Epithelial cell of proximal tubule (primary cell): ENCODE measurements at places on chromosomes 11 and 22. TPM values are rescaled to one million over a fixed set of nuclear protein-coding genes. Genes with fewer than 3 reads are reported as not detected.

DNA sequence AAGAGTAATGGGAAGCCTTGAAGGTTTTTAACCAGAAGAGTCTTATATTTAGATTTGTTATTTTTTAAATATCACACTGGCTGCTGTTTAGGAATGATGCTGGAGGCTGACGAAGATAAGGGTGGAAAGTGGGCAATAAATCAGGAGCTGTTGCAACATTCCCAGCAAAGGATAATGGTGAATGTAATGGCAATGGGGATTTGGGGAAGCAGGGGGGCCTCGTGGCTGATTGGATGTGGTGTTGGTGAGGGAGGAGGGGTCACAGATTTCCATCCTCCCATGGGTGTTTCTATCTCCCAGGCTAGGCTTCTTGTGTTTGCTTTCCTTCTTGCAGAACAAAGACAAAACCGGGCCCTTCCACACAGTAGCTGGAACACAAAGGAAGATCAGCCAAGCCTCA lies 80.8 kb downstream of the PIWIL4 start:
- no peak for DNase-seq

The CPT1B gene
- total RNA-seq = 1.2 and 4.0 TPM in 2 replicates

The TP53I11 gene
- 8.0 and 34.4 TPM in 2 replicates for total RNA-seq

GRCh38 chr11:78290293-78291176 lies 101.8 kb downstream of the USP35 start:
- peak; percentile 89 for DNase-seq

DNA sequence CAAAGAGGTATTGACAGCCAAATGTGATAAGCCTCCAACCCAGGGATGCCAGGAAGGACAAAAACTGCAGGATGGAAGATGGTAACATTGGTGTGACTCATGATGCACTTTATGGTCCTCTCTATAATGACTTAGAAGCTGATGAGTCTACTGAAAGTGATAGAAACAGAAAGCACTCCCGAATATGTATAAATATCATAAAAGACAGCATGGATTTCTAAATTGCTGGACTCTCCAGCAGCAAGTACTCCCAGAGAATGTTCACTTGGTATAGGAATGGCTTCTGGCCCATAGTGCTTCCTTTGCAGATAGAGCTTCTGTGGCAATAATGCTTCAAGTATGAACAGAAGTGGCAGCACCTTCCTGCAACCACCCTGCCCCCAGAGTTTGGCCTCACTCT lies at the start of gene OR52B2:
Gene OR52B2 (minus strand): TSS at position 101 of the 400 bp plus-strand sequence. CDS start 0 bp downstream, at position 101.
- no peak for DNase-seq

DNA sequence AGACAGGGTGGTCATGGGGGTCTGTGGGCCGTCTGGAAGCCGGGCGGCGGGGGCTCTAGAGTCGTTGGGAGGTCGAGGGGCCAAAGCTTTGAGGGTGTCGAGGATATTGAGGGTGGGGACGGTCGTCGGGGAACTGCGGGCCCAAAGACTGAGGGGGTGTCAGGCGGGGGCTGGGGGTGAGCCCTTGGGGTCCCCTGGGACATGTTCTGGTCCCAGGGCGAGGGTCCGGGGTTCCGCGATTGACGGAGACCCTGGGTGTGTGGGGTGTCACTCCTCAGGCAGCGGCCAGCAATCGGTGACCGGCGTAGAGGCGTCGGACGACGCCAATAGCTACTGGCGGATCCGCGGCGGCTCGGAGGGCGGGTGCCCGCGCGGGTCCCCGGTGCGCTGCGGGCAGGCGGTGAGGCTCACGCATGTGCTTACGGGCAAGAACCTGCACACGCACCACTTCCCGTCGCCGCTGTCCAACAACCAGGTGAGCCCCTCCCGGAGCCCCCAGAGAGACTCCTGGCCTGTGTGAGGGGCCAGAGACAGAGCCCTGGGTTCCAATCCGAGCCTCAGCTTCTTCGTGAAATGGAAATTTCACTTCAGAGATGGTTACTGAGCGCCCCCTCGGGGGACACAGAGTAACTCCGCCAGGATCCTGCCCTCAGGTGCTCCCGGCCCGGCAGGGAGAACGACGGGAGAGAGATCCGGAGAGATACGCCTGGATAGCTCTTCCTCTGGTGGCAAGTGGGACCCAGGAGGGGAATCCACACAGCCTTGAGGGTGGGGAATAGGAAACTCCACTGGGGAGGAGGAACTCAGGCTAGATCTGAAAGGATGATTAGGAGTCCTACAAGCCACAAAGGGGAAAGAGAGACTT lies 714 bp downstream of the SDF2L1 start:
- no peak for DNase-seq

The DUSP8 gene
- 9.7 and 13.1 TPM in 2 replicates for total RNA-seq

DNA sequence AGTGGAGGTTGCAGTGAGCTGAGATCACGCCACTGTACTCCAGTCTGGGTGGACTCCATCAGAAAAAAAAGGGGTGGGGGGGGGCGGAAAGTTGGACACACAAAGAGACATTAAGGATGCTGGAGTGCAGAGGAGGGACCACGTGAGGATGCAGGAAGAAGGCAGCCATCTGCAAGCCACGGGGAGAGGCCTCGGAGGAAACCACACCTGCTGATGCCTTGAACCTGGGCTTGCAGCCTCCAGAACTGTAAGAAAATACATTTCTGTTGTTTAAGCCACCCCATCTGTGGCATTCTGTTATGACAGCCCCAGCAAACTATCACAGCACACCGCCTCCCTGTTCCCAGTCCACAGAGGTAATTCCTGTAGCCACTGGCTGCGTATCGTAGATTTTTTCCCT lies 9.2 kb upstream of the STIP1 start:
- no peak for DNase-seq

GRCh38 chr11:80841675-80842074 lies 1400.8 kb upstream of the TENM4 start:
- DNase-seq = no peak

DNA sequence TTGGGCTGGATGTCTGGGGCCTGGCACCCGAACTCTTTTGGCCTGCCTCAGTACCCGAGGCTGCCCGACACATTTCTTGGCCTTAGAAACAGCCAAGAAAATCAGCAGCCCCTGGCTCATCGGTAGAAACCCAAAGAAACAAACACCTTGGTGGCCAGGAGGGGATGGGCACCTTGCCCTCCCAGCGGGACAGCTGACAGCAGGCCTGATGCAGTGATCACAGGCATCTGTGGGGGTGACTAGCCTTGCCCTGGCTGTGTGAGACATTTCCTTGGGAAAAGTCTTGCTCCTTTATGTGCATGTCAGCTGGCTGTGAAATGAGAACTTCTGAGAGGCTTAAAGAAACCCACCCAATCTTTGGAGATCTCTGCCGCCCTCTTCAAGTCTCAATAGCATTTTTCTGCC lies 60.9 kb downstream of the SMIM38 start:
- no peak for DNase-seq

The GAS2L1 gene
- total RNA-seq = 31.4 and 34.9 TPM in 2 replicates

- DNase-seq = no peak
Observed at GRCh38 chr11:64098318-64098831, 62.6 kb downstream of the FLRT1 start.

DNA sequence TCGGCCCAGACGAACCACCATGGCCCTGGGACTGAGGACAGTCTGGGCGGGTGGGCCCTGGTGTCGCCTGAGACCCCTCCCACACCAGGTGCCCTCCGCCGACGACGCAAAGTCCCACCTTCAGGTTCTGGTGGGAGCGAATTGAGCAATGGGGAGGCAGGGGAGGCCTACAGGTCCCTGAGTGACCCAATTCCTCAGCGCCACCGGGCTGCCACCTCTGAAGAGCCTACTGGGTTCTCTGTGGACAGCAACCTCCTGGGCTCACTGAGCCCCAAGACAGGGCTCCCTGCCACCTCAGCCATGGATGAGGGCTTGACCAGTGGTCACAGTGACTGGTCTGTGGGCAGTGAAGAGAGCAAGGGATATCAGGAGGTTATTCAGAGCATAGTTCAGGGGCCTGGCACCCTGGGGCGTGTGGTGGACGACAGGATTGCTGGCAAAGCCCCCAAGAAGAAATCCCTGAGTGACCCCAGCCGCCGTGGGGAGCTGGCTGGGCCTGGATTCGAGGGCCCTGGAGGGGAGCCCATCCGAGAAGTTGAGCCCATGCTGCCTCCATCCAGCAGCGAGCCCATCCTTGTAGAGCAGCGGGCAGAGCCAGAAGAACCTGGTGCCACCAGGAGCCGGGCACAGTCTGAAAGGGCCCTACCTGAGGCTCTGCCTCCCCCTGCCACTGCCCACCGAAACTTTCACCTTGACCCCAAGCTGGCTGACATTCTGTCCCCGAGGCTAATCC lies 2.8 kb downstream of the ARHGEF17 start:
- DNase-seq = no peak

DNA sequence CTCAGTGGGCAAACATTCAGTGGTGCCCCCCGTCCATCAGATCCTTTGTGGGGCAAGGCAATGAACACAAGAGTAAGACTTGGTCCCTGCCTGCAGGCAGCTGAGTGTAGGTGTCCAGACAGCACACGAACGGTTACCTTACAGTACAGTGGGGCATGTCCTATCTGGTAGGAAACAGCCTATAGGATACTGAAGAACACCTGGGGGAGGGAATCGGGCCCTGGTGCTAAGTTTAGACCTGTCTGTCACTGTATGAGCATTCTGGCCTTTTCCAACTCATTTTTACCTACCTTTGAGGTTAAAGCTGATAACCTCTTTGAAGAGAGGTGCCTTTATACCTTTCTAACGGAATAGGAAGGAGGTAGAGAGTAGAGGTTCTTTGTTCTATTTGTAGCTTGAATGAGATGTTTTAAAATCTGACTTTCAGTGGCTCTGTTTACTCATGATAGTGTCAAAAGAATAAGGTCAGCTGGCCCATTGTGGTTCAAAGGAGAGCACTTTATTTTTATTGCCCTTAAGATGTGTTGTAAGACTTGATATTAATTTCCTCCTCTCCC lies 8.9 kb downstream of the ZNRF3 start:
- DNase-seq = no peak

- DNase-seq = no peak
Observed at GRCh38 chr22:41263704-41264103, 22.3 kb downstream of the RANGAP1 start.

The ATXN10 gene
- total RNA-seq = 97.3 and 118 TPM in 2 replicates

The P2RX3 gene
- total RNA-seq = not detected in 2 replicates

The MYOD1 gene
- not detected in 2 replicates for total RNA-seq

DNA sequence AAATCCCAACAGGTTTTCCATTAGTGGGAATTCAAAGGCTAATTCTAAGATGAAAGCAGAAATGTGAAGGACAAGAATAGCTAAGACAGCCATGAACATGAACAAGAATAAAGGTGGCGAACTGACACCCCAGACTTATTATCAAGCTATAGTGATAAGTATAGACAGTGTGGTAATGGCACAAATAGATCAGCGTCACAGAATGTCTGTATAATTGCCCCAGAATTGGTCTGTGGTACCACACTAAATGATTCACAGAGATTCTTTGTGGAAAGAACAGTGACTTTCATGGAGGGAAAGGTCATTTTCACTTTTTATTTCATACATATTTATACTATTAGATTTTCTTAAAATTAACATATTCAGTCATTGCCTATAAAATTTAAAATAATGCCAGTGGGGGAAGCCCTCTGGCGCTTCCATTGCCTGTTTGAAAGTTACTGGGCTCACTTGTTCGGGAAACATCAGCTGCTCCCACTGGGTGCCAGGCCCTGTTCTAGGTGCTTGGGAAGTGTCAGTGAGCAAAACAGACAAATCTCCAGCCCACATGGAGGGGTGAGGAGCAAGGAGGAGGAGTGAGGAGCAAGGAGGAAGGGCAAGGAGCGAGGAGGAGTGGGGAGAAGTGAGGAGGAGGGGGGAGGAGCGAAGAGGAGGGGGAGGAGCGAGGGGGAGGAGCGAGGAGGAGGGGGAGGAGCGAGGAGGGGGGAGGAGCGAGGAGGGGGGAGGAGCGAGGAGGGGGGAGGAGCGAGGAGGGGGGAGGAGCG lies 11.3 kb upstream of the NLRP6 start:
- DNase-seq = no peak

DNA sequence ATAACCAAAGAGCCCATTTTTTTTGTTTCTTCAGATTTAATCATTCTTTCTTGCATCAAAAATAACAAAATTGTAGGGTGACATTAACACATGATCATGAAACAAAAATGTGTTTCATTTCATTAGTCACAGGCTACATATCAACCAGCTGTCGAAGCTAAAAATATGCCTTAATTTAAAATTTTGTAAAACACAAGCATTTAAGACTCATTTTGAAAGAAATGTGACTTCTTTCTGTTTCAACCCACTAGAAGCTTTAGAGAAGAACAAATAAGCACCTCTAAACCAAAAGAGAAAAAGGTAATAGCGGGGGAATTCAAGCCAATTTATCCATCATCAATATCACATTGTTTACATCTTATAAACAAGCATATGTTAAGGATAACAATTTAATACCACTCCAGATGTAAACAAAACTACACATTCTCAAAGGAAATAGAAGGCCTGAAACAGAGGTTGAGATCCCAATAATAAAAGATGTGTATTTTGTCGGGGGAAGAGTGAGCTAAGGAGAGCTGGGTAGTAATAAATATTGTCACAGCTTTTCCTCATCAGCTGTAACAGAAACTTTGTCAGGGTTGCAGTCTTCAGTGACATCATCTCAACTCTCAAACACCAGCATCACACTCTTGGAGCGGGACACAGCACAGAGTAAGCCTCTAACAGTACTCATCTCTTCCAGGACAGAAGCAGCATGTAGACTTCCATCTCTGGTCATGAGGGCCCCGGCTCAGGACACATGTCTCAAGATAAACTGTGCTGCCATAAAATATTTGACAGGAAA lies 42.0 kb downstream of the ALG9 start:
- DNase-seq = no peak

DNA sequence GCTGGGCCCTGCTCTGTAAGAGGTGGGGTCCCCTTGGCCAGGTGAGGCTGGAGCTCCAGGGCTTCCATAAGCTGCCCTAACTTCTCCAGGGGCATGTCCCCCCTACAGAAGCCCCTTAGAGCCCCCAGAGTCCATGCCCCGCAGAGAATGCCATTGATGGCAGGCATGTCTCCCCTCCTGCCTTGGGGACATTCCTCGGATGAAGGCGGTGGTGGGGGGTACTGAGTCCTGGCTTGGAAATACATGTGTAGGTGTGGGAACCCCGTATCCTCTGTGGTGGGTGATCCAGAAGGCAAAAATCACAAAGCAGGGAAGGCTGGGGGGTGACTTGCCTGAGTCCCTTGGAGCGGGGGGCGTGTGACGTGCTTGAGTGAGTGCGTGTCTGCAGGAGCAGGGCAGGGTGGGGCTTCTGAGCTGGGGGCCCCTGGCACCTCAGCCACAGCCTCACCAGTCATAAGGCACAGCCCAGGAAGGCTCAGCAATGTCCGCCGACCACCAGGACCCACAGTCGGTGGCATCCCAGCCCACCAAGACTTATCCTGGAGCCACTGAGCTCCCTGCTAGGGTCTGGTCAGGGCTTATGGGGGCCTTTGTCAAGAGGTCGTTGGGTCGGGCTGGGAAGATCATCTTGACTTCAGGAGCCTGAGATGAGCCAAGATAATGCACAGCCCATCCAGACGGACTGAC lies 69.8 kb upstream of the KCNQ1OT1 start:
- DNase-seq = no peak

GRCh38 chr11:79157738-79158137 lies 283.1 kb downstream of the TENM4 start:
- DNase-seq = no peak

- DNase-seq = peak; percentile 50
Observed at GRCh38 chr11:8863838-8864237, 47.2 kb upstream of the AKIP1 start.

The OR10A2 gene
- total RNA-seq = not detected in 2 replicates

GRCh38 chr22:33272180-33272579 lies 214.0 kb upstream of the SYN3 start:
- DNase-seq = peak; percentile 41

The NEFH gene
- total RNA-seq = 2.3 and 3.4 TPM in 2 replicates
